Breast epithelium (tissue), 4 donors: ENCODE measurements at places on chromosomes 6 and 20. TPM values are rescaled to one million over a fixed set of nuclear protein-coding genes. Genes with fewer than 3 reads are reported as not detected.

DNA sequence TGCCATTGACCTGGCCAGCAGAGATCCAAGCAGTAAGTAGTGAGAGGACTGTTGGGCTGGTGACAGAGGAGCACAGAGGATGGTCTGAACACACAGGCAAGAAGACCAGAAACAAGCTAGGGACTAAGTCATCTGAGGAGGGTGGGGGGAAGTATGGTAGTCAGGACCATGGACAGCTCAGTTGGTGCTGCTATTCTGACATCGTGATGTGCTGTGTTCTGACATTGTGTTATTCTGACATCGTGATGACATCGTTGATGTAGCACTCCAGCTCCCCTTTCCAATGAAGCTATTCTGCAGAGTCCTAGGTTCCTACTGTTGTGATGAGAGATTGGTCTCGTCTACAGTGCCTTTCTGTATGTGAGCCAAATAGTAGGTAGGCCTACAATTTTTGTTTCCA lies 28.7 kb downstream of the CFAP206 start:
- no peak for DNase-seq

GRCh38 chr6:105890521-105891244 lies 195.5 kb upstream of the PRDM1 start:
- DNase-seq: no peak

- no peak for DNase-seq
Measured at GRCh38 chr6:83057705-83058321, 7.8 kb downstream of the UBE3D start.

- no peak for DNase-seq
Measured at GRCh38 chr6:41077536-41077935, 4.8 kb downstream of the NFYA start.

DNA sequence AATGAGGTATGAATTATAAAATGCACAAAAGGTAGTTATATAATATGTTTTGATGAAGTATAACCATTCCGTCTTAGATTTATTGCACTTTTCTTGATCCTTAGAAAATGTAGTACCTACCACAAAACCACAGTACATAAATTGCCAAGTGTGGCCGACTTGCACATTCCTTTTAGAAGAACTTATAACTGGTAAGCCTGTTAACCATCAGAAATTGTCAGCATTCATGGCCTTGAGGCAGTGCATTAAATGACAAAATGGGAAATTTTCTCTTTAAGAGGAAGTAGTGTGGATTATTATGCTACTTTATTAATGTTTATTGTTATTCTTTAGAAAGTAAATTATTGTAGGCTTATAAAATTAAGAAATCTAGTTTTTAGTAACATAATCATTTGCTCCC lies 29.6 kb downstream of the TAB2 start:
- DNase-seq: no peak

DNA sequence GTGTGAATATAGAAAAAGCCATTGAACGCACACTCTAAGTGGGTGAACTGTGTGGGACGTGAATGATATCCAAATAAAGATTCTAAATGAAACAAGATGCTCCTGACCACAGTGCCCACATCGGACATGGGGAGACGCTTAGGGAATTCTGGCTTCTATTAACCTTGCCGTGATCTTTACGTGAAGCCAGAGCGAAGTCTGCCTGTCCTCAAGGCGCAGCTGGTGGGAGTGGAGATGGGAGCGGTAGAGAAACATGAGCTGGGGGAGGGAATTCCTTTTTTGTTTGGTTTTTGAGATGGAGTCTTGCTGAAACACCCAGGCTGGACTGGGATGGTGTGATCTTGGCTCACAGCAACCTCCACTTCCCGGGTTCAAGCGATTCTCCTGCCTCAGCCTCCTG lies 46.0 kb downstream of the VSTM2L start:
- no peak for DNase-seq

DNA sequence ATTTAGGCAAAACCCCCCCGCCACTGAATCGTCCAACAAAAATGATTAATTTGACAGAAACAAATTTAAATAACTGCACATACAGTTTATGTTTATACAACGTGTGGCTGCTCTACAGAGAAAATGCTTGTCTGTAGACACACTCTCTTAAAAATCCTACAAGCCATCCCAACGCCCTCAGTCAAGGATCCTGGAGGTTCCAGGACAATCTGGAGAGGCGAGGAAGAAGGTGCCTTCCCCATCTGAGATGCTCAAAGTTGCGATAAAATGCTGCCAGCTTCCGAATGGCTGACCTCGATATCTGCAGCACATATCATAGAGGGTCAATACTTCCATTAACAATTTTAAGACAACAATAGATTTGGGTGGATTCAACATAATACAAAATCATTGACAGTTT lies 25.3 kb downstream of the ZNF217 start:
- no peak for DNase-seq

DNA sequence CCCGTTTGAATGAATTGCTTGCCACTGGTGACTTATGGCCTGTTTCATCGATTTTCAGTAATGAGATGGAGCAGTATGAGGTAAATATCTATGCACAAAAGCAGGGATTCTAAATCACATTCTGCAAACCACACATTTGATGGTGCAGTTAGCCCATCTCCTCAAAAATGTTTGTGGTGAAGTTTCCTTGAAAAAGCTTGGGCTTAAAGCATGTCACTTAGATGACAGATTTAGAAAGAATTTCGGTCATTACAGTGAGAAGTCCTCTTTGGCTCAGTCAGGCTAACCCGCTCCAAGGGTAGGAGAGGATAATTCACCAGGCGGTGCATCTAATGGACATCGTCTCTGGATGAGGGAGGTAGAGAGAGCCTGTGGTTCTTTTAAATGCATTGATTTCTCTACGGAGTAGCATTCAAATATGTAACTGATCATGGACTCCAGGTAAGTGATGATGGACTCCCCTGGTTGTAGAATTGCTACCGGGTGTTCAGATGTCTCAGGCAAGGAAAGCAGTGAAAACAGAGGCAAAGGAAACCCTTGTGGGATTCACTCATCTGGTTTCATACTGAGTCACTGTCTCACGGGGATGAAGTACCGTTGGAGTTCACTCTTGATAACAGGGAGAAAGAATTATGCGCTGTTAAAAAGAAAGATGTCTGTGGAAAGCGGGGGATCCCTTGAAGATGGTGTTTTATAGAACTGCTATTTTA lies 65.3 kb downstream of the AIG1 start:
- DNase-seq: no peak

DNA sequence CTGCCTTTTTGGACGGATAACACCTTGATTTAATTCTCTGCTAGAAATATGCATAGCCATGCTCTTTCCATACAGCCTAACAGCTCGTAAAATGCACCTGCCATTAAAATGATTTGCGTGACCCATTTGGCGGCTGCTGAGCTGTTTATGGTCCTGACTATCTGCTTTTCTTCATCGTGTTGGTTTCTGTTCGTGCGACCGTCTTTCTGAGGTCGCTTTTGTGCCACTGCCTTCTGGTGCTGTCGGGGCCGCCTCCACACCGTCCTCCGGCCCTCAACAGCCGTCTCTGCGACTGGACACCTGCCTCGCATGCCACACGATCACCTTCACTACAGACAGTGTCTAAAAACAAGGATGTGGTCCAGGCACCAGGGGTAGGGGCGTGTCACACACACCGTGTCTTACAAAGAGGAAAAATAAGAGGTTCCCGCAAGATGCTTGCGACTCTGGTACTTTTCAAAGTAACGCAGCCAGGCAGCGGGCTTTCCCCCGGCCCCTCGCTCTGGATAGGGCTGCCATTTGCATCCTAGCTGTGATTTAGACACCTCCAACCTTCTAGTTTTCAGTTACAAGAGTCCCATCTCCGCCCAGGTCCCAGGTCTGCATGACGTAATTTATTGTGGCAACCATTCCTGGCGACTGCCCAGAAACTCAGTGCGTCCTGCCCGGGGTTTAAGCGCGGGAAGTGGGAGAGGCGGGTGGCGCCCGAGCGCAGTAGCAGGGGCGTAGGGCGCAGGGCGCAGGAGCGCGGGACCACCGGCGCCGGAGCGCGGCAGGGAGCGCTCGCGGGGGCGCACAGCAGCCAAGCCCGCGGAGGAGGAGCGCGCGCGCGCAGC lies at the start of gene STMND1:
Gene STMND1, plus strand, starts transcription at position 629 of the 836 bp plus-strand sequence. CDS start 208 bp downstream, outside the sequence.
- DNase-seq: peak; percentile 85

- no peak for DNase-seq
Measured at GRCh38 chr20:35461620-35462019, 6.2 kb downstream of the CEP250 start.

DNA sequence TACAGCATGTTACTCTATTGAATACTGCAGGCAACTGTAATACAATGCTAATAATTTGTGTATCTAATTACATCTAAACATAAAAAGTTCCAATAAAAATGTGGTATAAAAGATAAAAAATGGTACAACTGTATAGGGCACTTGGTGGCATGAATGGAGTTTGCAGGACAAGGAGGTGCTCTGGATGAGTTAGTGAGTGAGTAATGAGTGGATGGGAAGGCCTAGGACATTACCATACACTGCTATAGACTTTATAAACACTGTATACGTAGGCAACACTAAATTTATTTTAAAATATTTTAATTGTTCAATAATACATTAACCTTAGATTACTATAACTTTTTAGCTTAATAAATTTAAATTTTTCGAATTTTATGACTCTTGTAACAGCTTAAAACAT lies 579.6 kb upstream of the MAN1A1 start:
- no peak for DNase-seq

- no peak for DNase-seq
Measured at GRCh38 chr20:54346276-54346675, 129.1 kb upstream of the DOK5 start.

- no peak for DNase-seq
Measured at GRCh38 chr6:153392156-153392555, 261.1 kb upstream of the RGS17 start.

- DNase-seq: peak; percentile 83
Measured at GRCh38 chr6:43687437-43688347, at the start of gene MRPS18A. TSS of gene MRPS18A (minus strand) at chr6:43687791. CDS start at chr6:43687779, 12 bp downstream.

GRCh38 chr6:7489376-7489775 lies 52.1 kb upstream of the DSP start:
- DNase-seq: no peak

- DNase-seq: no peak
Measured at GRCh38 chr20:61030130-61030529, 221.9 kb upstream of the CDH4 start.

GRCh38 chr20:3400260-3401155 lies 7.0 kb downstream of the DNAAF9 start:
- DNase-seq: no peak

DNA sequence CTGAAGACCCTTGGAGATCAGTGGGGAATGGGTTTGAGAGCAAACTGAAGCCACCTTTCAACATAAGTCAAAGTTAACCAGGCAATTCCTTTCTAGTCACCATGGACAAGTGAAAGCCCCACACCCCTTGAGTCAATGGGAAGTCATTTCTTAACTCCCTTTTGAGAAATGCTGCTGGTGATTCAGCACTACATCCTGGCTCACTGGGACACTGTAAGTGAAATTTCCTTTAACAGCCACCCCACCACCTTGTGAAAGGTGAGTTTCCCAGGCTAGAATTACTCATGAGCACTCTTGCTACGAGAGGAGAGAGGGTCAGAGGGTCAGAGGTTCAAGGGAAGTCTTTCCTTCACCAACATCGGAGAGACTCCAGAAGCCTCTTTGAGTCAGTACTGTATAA lies 93.3 kb upstream of the MARCKS start:
- no peak for DNase-seq

GRCh38 chr6:69719602-69720193 lies 77.1 kb downstream of the LMBRD1 start:
- no peak for DNase-seq

GRCh38 chr20:56845546-56846086 lies 216.5 kb downstream of the TFAP2C start:
- no peak for DNase-seq

- no peak for DNase-seq
Measured at GRCh38 chr6:16822975-16823717, 61.9 kb upstream of the ATXN1 start.

DNA sequence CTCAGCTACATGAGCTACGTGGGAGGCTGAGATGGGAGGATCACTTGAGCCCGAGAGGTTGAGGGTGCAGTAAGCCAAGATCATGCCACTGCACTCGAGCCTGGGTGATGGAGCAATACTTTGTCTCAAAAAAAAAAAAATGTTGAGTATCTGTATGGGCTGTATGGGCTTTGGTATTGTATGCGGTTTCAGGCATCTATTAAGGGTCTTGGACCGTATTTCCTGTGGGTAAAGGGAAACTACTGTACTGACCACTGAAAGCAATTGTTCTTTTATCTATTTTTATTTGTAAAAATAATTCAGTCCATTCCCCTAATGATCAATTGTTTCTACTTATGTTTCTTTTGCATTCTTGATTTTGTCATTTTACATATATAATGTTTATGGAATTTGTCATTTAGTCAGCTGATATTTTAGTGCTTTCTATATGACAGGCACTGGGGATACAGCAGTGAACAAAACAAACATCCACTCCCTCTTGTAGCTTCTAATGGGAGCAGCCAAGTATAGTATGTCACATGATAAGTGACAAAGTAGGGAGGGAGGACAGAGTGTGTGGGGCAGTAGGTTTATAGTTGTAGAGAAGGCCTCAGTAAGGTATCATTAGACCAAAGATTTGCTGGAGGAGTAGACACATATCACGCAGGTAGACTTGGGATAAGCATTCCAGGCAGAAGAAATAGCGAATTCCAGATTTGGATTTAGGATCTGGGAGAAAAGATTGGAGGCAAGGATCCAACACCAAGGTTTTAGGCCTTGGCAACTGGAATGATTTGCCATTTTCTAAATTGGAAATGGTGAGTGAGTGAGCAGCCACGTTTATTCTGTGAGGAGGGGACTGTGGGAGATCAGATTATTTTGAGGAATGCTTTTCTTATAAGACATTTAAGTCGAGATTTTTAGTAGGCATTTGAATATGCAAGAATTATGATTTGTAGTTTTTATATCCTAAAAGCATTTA lies 6.0 kb downstream of the PCMT1 start:
- DNase-seq: no peak

GRCh38 chr6:5840734-5841390 lies 165.9 kb downstream of the NRN1 start:
- no peak for DNase-seq

- DNase-seq: no peak
Measured at GRCh38 chr6:125773387-125774341, 17.1 kb upstream of the NCOA7 start.

GRCh38 chr6:54891536-54891935 lies 45.0 kb downstream of the FAM83B start:
- no peak for DNase-seq

HSPA12B gene
- 9.3 TPM for total RNA-seq

DZANK1 gene
- total RNA-seq: 6.9 TPM

BNIP5 gene
- total RNA-seq: not detected

CEP250 gene
- 28.5 TPM for total RNA-seq

VGLL2 gene
- total RNA-seq: not detected

FLRT3 gene
- under 0.01 TPM for total RNA-seq

MEI4 gene
- not detected for total RNA-seq

HLA-DRB1 gene
- 28.2 TPM for total RNA-seq

GNRH2 gene
- total RNA-seq: not detected

LST1 gene
- 9.8 TPM for total RNA-seq
